Cerebellum (tissue), 4 donors: ENCODE measurements at places on chromosomes 3 and 15. TPM values are rescaled to one million over a fixed set of nuclear protein-coding genes. Genes with fewer than 3 reads are reported as not detected.

STRC gene
- total RNA-seq, result 1.4 TPM

- no peak for DNase-seq
These were observed 245.0 kb downstream of the KLF13 start for GRCh38 chr15:31571676-31572075.

GRCh38 chr15:90062973-90063769 is 39.1 kb downstream of the IDH2 start:
- DNase-seq, result no peak

GOLGA8S gene
- 0.18 TPM for total RNA-seq

MRPS25 gene
- total RNA-seq, result 45.5 TPM

CHST2 gene
- 24.8 TPM for total RNA-seq

LIPC gene
- total RNA-seq, result not detected

SKOR1 gene
- 14.9 TPM for total RNA-seq

CYP11A1 gene
- 0.54 TPM for total RNA-seq

- no peak for DNase-seq
These were observed 33.7 kb upstream of the ALCAM start for GRCh38 chr3:105332961-105333360.

DNA sequence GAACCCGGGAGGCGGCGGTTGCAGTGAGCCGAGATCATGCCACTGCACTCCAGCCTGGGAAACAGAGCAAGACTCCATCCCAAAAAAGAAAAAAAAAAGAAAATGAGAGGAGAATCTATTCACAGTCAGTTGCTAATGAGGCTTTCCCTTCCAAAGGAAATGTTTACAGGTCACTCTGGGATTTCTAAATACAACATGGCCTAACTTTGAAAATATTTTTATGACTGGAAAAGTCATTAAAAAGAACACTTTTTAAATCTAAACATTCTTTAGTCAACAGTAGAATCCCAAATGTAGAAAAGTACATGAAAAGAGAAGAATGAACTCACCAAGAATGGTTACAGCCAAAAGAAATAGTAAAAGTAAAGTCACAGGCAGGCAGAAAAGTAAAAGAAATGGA is 78.6 kb downstream of the PLD1 start:
- no peak for DNase-seq

NTRK3 gene
- 91.4 TPM for total RNA-seq

PRTG gene
- 28.8 TPM for total RNA-seq

DNA sequence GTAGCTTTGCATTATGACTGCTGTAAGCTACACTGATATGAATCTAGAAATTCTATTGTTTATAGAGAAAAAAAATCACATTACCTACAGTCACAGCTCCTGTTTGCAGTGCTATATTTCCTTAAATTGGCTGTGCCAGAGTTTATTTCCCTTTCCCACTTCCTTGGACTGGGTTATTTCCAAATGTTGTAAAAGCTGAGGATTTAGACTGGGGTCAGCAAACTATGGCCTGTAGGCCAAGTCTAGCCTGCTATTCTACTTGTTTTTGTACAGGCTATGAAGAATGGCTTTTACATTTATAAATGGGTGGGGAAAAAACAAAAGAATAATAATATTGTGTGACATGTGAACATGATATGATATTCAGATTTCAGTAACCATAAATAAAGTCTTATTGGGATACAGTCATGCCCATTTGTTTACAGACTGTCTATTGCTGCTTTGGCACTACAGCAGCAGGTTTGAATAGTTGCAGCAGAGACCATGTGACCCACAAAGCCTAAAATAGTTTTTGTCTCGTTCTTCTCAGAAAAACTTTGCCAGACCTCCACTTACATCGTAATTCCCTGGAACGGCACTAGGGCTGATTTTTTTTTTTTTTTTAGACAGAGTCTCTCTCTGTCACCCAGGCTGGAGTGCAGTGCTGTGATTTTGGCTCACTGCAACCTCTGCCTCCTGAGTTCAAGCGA is 7.8 kb downstream of the GLDN start:
- DNase-seq, result no peak

GABRA5 gene
- 4.6 TPM for total RNA-seq

MAP6D1 gene
- total RNA-seq, result 5.3 TPM

- no peak for DNase-seq
These were observed 26.4 kb upstream of the RPS17 start for GRCh38 chr15:82566690-82567089.

DNA sequence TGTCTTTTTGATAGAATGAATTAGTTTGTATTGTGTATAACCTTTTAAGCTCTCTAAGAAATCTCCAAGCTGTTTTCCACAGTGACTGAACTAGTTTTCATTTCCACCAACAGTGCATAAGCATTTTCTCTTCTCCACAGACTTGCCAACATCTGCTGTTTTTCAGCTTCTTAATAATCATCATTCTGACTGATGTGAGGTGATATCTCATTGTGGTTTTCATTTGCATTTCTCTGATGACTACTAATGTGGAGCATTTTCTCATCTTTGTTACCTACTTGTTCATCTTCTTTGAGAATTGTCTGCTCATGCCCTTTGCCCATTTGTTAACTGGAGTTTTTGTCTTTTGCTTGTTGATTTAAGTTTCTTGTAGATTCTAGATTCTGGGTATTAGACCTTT is 777.5 kb downstream of the OTOL1 start:
- DNase-seq, result no peak

GRCh38 chr3:128846486-128846891 is 32.9 kb upstream of the ACAD9 start:
- DNase-seq, result no peak

- DNase-seq, result no peak
These were observed 101.8 kb downstream of the ST8SIA2 start for GRCh38 chr15:92495446-92495845.

STXBP5L gene
- 46.9 TPM for total RNA-seq

DNA sequence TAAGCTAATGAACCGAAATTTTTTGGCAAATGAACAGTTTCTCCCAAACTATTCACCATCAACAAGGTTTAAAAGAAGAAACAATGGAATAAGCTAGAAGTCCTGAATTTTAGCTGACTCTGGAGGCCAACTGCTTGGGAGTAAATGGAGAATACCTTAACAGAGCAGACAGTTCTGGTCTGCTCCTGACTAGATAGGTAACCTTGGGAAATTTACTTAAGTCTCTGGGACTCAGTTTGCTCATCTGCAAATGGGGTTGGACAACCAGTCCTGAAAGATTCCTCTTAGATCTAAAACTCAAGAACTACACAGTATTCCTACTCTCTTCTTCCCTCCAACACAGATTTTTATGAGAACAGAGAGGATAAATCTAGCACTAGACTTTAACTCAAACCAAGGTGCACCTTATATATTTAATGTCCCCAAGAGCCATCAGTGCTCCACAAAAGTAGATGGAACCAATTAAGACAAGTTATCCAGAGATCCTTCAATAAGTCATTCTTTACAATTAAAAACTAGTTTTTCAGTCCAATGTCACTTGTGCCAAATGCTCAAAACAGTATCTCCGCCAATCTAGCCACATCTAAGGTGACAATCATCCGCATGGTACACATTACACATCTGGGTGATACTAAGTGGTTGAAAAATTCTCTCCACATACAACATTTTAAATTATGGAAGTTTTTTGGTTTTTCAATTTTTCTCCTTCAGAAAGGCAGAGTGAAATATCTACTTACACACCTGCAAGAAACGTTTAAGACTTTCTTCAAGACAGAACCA is 1.5 kb downstream of the RHOA start:
- DNase-seq, result no peak
